Fibroblast of pulmonary artery (primary cell): ENCODE measurements at places on chromosomes 7 and 10.

GRCh38 chr10:119161680-119162451 lies 3.6 kb downstream of the SFXN4 start:
- peak; percentile 25 for DNase-seq

- DNase-seq = no peak
Observed at GRCh38 chr7:26485367-26485934, 193.8 kb downstream of the SNX10 start.

DNA sequence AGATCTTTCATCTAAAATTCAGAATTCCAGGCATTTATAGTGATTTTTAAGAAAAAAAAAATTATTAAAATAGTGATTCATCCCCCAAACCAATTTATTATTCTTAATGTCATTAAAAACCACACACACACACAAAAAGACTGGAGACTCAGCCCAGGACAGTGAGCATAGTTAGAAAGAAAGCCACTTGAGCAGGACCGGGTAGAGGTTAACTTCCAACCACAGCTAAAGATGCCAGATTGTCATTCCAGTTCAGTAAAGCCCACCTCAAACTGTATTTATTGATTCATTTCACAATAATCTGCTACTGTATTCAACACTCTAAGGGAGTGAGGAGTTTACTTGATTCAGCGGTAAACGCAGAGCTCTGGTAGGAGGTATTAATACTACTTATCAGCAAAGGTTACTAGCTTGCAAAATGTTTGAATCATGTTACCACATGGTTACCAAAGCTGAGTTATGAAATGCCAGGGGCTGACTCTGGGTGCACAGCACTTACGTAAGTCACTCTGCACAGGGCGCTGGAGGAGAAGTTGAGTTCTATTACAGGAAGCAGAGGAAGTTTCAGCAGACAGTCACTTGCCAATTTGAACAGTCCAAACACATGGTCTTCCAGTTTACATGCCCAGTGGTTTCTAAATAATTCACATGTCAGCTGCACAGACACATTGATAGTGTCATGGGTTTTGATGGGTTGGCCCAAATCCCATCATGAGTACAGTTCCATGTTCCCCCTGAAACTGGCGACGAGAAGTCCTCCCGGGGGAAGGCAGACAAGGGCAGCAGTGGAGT lies 64.6 kb downstream of the KLF6 start:
- peak; percentile 98 for DNase-seq

DNA sequence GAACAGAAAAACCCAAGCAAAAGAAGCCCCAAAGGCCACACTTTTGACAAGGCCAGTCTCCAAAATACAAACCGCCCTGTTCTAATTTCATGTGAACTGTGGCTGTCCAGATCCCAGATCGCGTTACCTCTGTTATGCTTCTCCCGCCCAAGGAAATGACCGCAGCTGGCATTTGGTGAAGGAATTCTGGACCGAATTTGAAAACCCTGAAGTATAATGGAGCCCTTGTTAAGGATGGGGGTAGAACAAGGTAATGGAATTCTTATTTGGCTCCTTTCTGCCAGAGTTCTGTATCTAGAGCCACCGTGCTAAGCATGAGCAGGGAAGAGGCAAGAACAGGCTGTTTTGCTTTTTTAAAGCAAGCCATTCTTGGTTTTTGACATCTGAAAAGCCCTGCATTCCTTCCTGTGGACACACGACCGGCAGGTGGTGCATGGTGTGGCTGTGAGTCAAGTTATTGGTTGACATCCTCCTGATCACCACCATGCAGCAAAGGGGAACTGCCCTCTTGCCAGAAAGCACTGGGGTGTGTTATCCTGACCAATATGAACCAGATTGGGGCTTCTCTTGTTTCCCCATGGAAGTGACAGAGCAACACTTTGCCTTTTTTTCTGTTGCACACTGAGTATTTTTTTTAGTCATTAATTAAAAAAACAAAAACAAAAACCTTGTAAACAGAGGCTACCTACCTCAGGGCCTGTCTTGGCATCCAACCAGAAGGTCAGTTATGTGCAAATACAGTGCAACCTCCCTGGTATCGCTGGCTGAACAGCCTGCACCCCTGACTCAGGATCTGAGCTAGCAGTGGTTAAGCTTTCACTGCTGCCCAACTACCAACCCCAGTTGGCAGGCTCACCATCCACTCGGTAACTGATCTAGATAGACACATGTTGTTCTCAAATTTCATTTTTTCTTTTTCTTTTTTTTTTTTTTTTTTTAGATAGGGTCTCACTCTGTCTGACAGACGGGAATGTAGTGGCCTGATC lies 14.2 kb downstream of the UCMA start:
- DNase-seq = peak; percentile 15

- no peak for DNase-seq
Observed at GRCh38 chr7:16067711-16068110, 353.6 kb downstream of the CRPPA start.

DNA sequence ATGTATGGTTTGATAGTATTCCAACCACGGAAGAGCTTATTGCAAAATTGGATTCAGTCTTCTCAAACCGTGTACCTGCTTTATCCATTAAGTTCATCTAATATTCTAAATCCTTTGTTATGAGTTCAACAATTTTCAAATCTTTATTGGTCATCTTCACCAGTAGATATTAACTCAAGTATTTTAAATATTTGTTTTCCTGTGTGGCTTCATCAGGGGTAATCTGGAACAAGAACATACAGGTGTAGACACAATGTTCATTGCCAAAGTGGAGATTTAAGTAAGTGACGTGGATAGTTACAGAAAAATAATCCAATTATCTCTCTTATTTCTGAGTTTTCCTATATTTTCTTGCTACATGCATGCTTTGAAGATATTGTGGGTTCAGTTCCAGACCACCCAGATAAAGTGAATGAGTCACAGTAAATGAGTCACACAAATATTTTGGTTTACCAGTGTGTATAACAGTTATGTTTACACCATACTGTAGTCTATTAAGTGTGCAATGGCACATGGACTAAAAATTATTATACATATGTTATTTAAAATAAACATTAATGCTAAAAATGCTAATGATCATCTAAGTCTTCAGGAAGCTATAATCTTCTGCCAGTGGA lies 429.0 kb upstream of the POT1 start:
- DNase-seq = no peak

DNA sequence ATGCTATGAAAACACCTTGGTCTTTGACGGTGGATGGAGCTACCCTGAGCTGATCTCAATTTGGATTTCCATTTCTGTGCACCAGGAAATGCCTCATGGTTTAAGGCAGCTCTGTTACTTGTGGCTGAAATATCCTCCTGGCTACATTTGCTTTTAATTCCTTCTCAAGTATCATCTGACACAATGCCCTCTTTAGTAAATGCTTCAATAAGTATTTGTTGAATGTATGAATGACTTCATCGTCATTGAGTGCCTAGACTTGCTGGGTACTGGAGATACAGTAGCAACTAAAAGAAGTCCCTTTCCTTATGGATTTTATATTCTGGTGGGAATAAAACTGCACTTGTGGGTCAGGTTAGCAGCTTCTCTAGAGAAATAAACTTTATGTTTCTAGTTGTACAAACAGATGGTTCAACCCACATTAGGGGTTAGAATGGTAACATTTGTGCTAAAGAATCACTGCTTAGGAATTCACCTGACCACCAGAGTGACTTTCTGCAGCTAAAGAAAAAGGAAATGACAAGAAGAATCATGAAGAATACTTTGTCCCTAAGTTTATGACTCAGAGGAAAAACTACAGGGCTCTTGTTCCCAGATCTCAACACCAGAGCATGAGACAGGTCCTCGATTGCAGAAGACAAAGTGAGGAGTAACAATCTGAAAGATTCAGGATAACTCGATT lies 21.8 kb upstream of the SMNDC1 start:
- DNase-seq = peak; percentile 55

DNA sequence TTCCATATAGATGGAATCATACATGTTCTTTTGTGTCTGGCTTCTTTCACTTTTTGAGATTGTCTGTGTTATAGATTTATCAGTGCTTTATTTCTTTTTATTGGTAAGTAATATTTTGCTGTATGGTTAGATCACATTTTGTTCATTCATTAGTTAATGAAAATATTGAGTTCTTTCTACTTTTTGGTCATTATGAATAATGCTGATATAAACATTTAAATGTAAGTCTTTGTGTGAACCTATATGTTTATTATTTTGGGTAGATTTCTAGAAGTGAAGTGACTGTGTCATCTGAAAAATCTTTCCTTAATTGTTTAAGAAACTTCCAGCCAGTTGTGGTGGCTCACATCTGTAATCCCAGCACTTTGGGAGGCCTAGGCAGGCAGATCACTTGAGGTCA lies 11.4 kb upstream of the VWDE start:
- no peak for DNase-seq

DNA sequence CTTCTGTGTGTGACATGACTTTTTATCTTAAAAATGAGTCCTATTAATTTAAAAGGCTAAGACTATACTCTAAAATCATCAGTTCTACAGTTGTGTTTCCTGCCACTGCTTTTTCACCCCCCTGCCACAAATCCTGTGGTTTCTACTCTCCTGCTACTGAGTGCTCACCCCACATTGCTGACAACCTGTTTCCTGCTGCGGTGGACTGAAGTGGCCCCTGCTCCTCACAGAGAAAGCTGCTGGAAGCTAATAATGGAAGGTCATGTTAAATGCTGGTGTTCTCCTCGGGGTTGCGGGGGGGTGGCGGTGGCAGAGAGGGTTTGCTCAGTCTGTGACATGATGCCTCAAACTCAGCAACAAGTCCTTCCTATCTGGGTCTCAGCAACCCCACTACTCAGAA lies 113.2 kb upstream of the INHBA start:
- no peak for DNase-seq
